Panc1 (cell line): ENCODE measurements at places on chromosomes 2 and 18. TPM values are rescaled to one million over a fixed set of nuclear protein-coding genes. Genes with fewer than 3 reads are reported as not detected.

The POTEC gene
- not detected for total RNA-seq

The CXCR1 gene
- not detected for total RNA-seq

The AP1S3 gene
- 66.3 TPM for total RNA-seq

The ESPNL gene
- total RNA-seq, result 0.85 TPM

The CNTNAP5 gene
- total RNA-seq, result not detected

The CKAP2L gene
- 27.0 TPM for total RNA-seq

The AQP12B gene
- not detected for total RNA-seq

The CDH7 gene
- not detected for total RNA-seq
